ENCODE measurements at places on chromosomes 6 and 20. TPM values are rescaled to one million over a fixed set of nuclear protein-coding genes. Genes with fewer than 3 reads are reported as not detected.
A peak's percentile ranks its signal among the peaks of the same experiment; 100 is the strongest.

TRIM31 gene
- total RNA-seq = 1.8 TPM

DNA sequence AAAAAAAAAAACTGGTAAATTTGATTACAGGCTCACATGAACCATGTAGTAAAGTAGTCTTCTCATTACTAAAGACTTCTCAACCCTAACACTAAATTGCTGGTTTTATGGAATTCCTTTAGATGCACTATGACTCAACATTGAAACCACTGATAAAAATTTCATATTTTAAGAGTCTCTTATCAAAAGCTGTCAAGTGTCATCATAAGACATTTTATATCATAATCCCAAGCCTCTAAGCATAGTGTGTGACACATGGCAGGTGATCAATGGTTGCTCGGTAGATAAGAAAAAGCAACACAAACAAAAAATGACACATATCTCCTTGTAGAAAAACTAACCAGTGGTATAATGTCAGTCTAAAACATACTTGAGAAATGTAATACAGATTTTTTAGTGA lies 258.4 kb downstream of the RNGTT start:
- no peaks in the 10 kb centered on the region for H3K27me3 ChIP-seq
- DNase-seq = no peak
- H3K36me3 ChIP-seq = peaks cover 8% of the 10 kb centered on the region
- no peak overlapping the region for H3K4me3 ChIP-seq
- H3K27ac ChIP-seq = no peak overlapping the region

TAGAP gene
- 0.43 TPM for total RNA-seq

- H3K36me3 ChIP-seq = peaks cover 4% of the 10 kb centered on the region
- H3K27ac ChIP-seq = peak overlapping the region; percentile 98
These were observed 535 bp upstream of the DNAAF9 start for GRCh38 chr20:3407771-3408637.

GRCh38 chr6:48775157-48775556 lies 664.2 kb upstream of the PTCHD4 start:
- H3K4me3 ChIP-seq = no peak overlapping the region
- no peak for DNase-seq

GRCh38 chr20:40433341-40433861 lies 255.6 kb downstream of the MAFB start:
- no peak overlapping the region for H3K4me3 ChIP-seq
- no peaks in the 10 kb centered on the region for H3K4me1 ChIP-seq
- no peaks in the 10 kb centered on the region for H3K36me3 ChIP-seq
- H3K27ac ChIP-seq = no peak overlapping the region
- DNase-seq = no peak

DNA sequence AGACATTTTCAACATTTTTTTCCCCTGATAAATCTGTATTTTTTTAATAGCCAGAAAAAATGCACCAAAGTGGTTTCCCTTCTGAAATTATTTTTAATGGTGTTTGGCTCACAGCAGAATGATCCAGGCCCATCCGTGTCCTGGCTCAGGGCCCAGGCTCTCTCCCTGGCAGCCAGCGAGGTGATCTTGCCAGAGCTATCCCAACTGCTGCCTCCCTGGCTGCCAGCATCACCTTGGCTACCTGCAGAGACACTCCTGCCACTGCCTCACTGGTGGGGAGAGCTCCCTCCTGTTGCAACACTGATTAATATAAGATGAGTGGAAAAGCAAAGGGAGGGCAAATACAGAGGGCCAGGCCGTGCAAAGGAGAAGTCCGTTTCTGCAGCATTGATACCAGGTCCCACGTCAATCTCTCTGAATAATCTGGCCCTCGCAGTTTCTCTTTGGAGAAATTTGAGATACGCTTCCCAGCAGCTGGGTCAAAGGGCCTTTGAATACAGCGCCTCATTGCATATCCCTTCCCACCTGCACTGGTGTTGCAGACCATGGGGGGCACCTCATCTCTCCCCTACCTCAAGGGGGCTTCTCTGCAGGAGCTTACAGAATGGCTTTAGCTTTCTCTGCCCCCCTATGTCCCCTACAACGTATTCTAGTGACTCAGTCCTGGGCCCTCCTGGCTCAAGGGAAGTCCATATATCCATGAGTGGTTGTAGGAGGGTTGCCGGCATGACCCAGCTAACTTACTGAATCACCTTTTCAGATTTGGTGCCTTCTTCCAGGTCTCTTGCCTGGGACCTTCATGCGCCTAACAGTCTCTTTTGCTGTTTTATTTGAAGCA lies 12.8 kb upstream of the DSTN start:
- no peak for DNase-seq
- peak overlapping the region; percentile 73 for H3K4me3 ChIP-seq
- peak overlapping the region; percentile 93 for H3K27ac ChIP-seq

GRCh38 chr6:117985916-117986315 lies 78.9 kb downstream of the SLC35F1 start:
- H3K36me3 ChIP-seq = no peaks in the 10 kb centered on the region
- H3K4me1 ChIP-seq = no peaks in the 10 kb centered on the region
- H3K27ac ChIP-seq = no peak overlapping the region
- DNase-seq = no peak

All from type B pancreatic cell (in vitro differentiated cells).